ENCODE measurements at places on chromosomes 1 and 21. TPM values are rescaled to one million over a fixed set of nuclear protein-coding genes. Genes with fewer than 3 reads are reported as not detected.

The GNG5 gene
- 74.9 TPM for total RNA-seq

The PIK3CD gene
- 5.8 TPM for total RNA-seq

The LCE2B gene
- total RNA-seq = not detected

The KIAA1614 gene
- total RNA-seq = 0.25 TPM

The OR2G6 gene
- not detected for total RNA-seq

The PRAMEF18 gene
- total RNA-seq = not detected

The SNIP1 gene
- total RNA-seq = 9.6 TPM

The NBPF9 gene
- 10.6 TPM for total RNA-seq

DNA sequence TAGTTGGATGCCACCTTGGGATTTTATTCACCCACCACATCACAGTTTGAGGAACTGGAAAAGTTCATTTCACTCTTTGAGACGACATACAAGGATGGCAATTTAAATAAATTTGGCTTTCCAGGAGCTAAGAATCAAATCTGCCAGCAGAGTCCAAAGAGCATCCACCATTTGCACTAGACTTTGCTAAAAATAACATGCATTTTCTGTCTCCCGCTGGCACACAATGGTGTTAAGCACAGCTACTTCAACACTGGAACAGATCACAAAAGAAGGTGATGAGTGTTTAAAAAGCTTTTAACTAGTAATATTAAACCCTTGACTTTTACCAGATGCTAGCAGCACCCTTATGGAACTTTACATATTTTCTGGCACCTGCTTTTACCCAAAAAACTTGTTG lies 44.6 kb downstream of the MAEL start:
- DNase-seq = no peak
- no peaks in the 10 kb centered on the region for H3K36me3 ChIP-seq
- H3K4me3 ChIP-seq = no peak overlapping the region
- no peaks in the 10 kb centered on the region for H3K27me3 ChIP-seq

DNA sequence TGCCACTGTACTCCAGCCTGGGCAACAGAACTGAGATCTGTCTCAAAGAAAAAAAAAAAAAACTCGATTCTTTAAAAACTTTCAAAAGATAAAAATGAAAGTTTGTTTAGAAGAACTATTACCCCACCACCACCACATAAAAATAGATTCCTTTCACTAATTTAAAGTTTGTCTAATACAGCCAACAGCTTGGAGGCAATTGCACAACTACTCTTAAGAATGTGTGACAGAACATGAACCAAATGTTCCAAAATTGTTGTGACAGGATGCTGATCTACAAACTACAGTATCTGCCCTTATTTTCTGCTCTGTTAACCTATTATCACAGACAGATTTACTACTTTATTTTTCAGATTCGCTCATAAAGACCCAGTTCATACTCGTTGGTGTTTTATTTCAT lies 5.5 kb upstream of the TGFBR3 start:
- no peaks in the 10 kb centered on the region for H3K36me3 ChIP-seq
- no peaks in the 10 kb centered on the region for H3K27me3 ChIP-seq
- no peak for DNase-seq
- H3K4me1 ChIP-seq = no peaks in the 10 kb centered on the region

DNA sequence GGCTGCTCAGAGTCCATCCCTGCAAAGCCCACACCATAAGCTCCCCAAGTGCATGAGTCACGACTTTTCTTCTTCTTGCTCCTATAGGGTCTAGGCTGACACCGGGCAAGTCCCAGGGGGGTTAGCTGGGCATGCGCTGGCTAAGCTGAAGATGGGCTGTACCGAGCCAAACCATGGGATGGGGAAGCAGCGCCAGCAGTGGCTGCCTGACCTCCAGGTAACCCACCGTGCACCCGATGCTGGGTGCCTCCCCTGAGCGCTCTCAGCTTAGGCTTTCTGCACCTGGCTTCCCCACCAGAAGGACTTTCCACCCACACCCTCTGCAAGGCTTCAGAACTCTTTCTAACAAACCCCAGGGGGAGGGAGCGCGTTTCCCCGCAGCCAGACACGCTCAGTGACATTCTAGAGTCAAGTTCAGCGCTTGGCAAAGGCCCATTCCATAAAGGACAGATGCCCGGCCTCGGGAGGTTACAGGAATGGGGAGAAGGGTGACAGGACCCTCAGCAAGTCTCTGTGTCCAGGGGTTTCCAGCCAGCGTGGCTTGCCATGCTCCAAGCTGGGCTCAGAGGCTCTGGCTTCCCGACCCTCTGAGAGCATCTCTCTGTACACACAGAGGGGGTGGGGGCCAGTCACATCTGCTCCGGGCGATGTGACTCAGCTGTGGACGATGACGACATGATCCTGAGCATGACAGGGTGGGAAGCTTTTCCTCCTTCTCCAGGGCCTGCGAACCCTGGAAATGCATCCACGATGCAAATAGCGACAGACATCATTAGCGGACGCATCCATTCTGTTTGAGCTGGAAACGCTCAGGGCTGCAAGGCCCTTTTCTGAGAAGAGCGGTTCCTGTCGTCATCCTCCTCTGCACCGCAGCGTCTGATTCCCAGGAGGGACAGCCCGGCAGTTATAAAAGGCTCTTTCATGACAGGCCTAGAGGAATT lies 107.8 kb downstream of the SIK1 start:
- no peak for DNase-seq
- H3K27ac ChIP-seq = no peak overlapping the region
- H3K4me1 ChIP-seq = peaks cover 5% of the 10 kb centered on the region
- no peaks in the 10 kb centered on the region for H3K27me3 ChIP-seq
- H3K4me3 ChIP-seq = no peak overlapping the region
- no peaks in the 10 kb centered on the region for H3K36me3 ChIP-seq

GRCh38 chr1:102852613-102853012 lies 255.7 kb downstream of the COL11A1 start:
- no peak overlapping the region for H3K27ac ChIP-seq
- no peaks in the 10 kb centered on the region for H3K36me3 ChIP-seq
- no peak for DNase-seq

GRCh38 chr1:111742938-111743549 lies 3.8 kb upstream of the INKA2 start:
- no peak for DNase-seq
- H3K4me1 ChIP-seq = no peaks in the 10 kb centered on the region
- no peak overlapping the region for H3K27ac ChIP-seq
- H3K4me3 ChIP-seq = no peak overlapping the region

GRCh38 chr1:160907976-160908375 lies 23.0 kb upstream of the ITLN1 start:
- no peaks in the 10 kb centered on the region for H3K27me3 ChIP-seq
- no peaks in the 10 kb centered on the region for H3K4me1 ChIP-seq
- no peak overlapping the region for H3K27ac ChIP-seq
- no peaks in the 10 kb centered on the region for H3K36me3 ChIP-seq

GRCh38 chr1:3455670-3456448 lies 1.4 kb downstream of the ARHGEF16 start:
- H3K27ac ChIP-seq = no peak overlapping the region
- no peak for DNase-seq
- no peaks in the 10 kb centered on the region for H3K27me3 ChIP-seq
- H3K36me3 ChIP-seq = no peaks in the 10 kb centered on the region
- H3K4me3 ChIP-seq = no peak overlapping the region

- H3K4me3 ChIP-seq = no peak overlapping the region
- H3K4me1 ChIP-seq = no peaks in the 10 kb centered on the region
- H3K27me3 ChIP-seq = no peaks in the 10 kb centered on the region
- H3K36me3 ChIP-seq = no peaks in the 10 kb centered on the region
- no peak for DNase-seq
- H3K27ac ChIP-seq = no peak overlapping the region
Measured at GRCh38 chr1:5982276-5982675, 9.9 kb downstream of the NPHP4 start.

DNA sequence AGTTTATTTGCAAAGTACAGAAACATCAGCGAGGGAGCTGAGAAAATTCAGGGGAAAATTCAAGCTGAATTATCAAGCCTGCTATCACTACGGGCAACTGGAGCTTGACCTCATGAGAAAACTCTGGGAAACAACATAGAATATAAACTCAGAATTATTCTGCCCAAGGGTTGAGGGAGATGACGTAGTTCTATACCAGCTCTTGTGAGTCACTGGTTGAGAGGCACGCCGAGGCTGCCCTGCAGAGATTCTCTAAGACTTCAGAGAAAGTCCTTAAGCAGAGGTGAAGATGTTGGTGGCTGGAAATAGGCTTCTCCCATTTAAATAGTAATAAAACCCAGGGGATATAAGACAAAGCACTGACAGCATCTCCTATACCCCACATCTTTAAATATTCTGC lies 12.3 kb downstream of the SYDE2 start:
- H3K27ac ChIP-seq = no peak overlapping the region
- no peak overlapping the region for H3K4me3 ChIP-seq
- no peak for DNase-seq
- H3K36me3 ChIP-seq = no peaks in the 10 kb centered on the region

- H3K27me3 ChIP-seq = no peaks in the 10 kb centered on the region
- H3K4me1 ChIP-seq = no peaks in the 10 kb centered on the region
- no peak overlapping the region for H3K4me3 ChIP-seq
- no peak overlapping the region for H3K27ac ChIP-seq
- DNase-seq = no peak
Measured at GRCh38 chr1:22447621-22448111, 4.0 kb upstream of the ZBTB40 start.

GRCh38 chr1:81298266-81298665 lies 502.5 kb upstream of the ADGRL2 start:
- no peaks in the 10 kb centered on the region for H3K27me3 ChIP-seq
- H3K4me1 ChIP-seq = no peaks in the 10 kb centered on the region
- H3K36me3 ChIP-seq = no peaks in the 10 kb centered on the region
- H3K4me3 ChIP-seq = no peak overlapping the region

DNA sequence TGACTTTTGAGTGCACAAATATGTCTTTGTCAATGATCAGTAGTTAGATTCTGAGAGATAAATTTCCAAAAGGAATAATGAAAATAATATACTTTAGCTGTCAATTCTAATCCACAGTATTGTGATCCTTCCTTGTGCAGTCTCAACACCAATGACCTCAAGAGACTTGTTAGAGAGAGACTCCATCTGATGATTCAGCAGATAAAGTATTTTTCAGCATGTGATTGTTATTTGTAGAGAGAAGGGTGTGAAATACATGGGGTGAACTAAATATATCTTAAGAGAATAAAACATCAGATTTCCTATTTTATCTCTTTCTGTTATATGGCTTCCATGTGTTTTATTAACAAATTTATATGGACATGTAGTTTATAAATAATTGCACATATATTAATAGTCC lies 5.9 kb upstream of the ZNF124 start:
- no peak overlapping the region for H3K4me3 ChIP-seq
- no peaks in the 10 kb centered on the region for H3K36me3 ChIP-seq
- no peaks in the 10 kb centered on the region for H3K27me3 ChIP-seq
- no peak for DNase-seq

DNA sequence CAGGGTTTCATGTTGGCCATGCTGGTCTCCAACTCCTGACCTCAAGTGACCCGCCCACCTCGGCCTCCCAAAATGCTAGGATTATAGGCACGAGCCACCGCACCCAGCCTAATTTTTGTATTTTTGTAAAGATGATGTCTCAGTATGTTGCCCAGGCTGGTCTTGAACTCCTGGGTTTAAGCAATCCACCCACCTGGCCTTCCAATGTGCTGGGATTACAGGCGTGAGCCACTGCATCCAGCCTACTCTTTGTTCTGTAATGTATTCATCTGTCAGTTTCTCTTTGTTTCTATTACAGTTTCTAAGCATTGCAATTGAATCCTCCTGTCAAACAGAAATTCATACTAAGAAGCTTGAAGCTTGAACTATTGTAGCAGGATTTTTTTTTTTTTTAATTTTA lies 54.8 kb upstream of the RCC1 start:
- no peak for DNase-seq
- no peak overlapping the region for H3K27ac ChIP-seq
- no peaks in the 10 kb centered on the region for H3K36me3 ChIP-seq
- no peaks in the 10 kb centered on the region for H3K4me1 ChIP-seq

DNA sequence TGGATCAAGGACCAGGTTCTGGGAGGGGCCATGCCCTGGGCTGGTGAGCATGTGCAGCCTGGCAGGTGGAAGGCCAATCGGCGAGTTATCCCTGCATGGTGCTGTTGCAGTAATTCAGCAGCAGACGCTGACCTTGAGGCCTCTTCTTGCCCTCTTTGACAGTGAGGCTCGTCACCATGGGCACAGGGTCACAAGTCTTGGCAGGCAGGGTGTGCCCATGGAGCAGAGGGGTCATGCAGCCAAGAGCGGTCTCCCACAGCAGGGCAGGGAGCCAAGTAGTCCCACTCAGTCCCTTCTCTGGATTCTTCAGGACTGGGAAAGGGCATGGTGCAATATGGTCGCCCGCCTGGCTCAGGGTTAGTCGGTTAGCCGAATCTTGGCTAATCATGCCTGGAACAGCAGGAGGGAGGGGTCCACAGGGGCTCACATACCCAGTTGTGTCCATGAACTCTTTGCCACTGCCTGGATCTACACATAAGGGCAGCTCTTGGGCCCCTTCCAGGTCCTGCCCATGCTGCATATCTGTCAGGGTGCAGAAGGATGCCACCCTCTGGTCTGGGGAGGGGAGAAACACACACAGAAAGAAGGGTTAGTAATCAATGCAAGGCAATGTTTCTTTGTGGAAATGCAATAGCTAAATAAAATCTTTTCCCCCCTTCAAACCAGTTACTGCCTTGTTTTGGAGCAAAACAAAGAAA lies 226.8 kb downstream of the SIPA1L2 start:
- H3K36me3 ChIP-seq = no peaks in the 10 kb centered on the region
- no peak overlapping the region for H3K27ac ChIP-seq
- no peaks in the 10 kb centered on the region for H3K4me1 ChIP-seq
- no peak for DNase-seq

GRCh38 chr1:1371746-1372711 lies 3.0 kb downstream of the AURKAIP1 start:
- peak; percentile 79 for DNase-seq
- H3K27ac ChIP-seq = no peak overlapping the region
- H3K4me3 ChIP-seq = no peak overlapping the region
- H3K4me1 ChIP-seq = no peaks in the 10 kb centered on the region
- H3K27me3 ChIP-seq = no peaks in the 10 kb centered on the region
- H3K36me3 ChIP-seq = peaks cover 6% of the 10 kb centered on the region

DNA sequence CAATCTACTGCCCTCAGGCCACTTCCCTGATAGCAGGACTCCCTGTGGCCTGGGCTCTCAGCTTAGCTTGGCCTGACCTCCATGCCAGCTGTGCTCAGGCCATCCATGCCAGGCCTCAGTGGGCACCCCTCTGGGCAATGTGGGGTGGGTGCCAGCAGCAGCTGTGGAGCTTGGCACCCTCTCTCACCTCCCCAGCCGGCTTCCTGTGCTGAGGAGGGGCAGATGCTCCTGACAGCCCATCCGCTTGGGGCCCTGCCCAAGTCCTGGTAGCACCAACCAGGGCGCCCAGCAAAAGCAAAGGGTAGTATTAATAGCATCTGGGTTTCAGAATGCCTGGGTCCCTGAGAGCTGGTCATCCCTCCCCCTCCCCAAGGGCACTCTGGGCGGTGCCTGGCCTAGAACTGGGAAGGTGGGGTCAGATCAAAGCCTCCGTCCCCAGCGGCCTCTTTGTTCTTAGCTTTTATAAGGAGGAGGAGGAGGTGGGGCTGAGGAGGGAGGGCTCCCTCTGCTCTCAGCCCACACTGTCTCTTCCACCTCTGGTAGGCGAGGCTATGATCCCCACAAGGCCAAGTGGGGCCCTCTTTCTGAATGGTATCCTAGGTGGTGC lies 6.1 kb downstream of the EFNA4 start:
- DNase-seq = no peak
- no peaks in the 10 kb centered on the region for H3K27me3 ChIP-seq
- H3K4me1 ChIP-seq = no peaks in the 10 kb centered on the region
- H3K4me3 ChIP-seq = no peak overlapping the region

- H3K4me3 ChIP-seq = no peak overlapping the region
- no peaks in the 10 kb centered on the region for H3K36me3 ChIP-seq
- peak; percentile 23 for DNase-seq
- no peaks in the 10 kb centered on the region for H3K27me3 ChIP-seq
Measured at GRCh38 chr1:54006508-54006907, 11.5 kb downstream of the LDLRAD1 start.

- no peak overlapping the region for H3K27ac ChIP-seq
- no peaks in the 10 kb centered on the region for H3K27me3 ChIP-seq
- no peak overlapping the region for H3K4me3 ChIP-seq
- no peaks in the 10 kb centered on the region for H3K36me3 ChIP-seq
- no peak for DNase-seq
Measured at GRCh38 chr1:178781533-178782330, 56.7 kb downstream of the RALGPS2 start.
